B cell (primary cell): ENCODE measurements at places on chromosomes 11 and 22.
A peak's percentile ranks its signal among the peaks of the same experiment; 100 is the strongest.

- H3K27ac ChIP-seq = no peak overlapping the region
- H3K36me3 ChIP-seq = no peaks in the 10 kb centered on the region
- DNase-seq = no peak
- H3K4me1 ChIP-seq = no peaks in the 10 kb centered on the region
- H3K4me3 ChIP-seq = no peak overlapping the region
Measured at GRCh38 chr11:92735039-92735438, 234.4 kb upstream of the MTNR1B start.

DNA sequence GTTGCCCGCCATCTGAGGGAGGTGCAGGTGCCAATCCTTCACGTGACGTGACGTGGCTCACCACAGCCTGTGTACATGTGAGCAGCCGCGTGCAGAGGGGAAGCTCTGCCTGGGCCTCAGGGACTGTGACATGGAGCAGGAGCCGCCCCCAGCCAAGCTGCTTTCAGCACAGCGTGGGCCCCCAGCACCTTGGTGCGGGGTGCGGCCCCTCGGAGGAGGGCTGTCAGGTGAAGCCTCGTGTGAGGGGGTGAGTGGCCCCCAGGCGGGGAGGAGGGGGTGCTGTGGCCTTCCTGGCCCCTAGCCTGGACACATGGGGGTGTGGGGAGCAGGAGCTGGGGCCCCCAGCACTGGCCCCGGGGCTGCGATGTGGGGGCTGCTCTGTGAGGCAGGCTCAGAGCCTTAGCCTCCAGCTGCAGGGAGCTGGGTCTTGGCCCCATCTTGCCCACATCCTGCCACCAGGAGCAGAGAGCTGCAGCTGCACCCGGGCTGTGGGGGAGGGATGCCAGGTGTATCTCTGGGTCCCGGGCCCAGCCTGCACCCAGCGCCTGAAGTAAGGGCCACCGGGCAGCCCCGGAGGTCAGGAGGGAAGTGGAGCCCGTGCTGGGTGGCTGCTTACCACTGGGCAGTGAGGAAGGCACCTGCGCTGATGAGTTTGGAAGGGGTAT, at the start of gene ADORA2A:
ADORA2A (plus strand) TSS at position 100 of the 665 bp plus-strand sequence. CDS start 5,806 bp downstream, outside the sequence.
- H3K36me3 ChIP-seq = no peaks in the 10 kb centered on the region
- peaks cover 87% of the 10 kb centered on the region for H3K4me1 ChIP-seq
- H3K27me3 ChIP-seq = peaks cover under 1% of the 10 kb centered on the region
- peak within 1 kb of the TSS; percentile 99 for H3K27ac ChIP-seq
- H3K4me3 ChIP-seq = peak within 1 kb of the TSS; percentile 65

DNA sequence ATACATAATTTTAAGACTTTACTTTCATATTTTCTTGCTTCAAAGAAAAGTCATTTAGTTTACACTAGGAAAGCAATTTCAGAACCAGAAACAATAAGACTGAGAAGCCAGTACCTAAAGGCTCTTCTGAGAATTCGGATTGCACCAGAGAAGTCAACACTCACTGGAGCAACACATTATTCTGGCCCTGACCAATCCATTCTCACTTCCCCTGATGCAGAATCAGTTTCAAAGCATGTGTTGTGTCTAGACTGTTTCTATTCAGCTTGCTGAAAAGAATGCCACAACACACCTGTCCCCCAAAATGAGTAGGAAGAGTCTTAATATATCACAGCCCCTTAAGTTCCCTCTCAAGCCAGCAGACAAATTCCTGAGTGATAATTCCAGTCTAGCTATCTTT, 1074.3 kb upstream of the TENM4 start:
- no peak for DNase-seq
- no peak overlapping the region for H3K4me3 ChIP-seq
- no peaks in the 10 kb centered on the region for H3K4me1 ChIP-seq

- no peak overlapping the region for H3K4me3 ChIP-seq
- no peak overlapping the region for H3K27ac ChIP-seq
- no peaks in the 10 kb centered on the region for H3K4me1 ChIP-seq
- no peaks in the 10 kb centered on the region for H3K36me3 ChIP-seq
Measured at GRCh38 chr11:41779401-41779960, 320.0 kb upstream of the LRRC4C start.

DNA sequence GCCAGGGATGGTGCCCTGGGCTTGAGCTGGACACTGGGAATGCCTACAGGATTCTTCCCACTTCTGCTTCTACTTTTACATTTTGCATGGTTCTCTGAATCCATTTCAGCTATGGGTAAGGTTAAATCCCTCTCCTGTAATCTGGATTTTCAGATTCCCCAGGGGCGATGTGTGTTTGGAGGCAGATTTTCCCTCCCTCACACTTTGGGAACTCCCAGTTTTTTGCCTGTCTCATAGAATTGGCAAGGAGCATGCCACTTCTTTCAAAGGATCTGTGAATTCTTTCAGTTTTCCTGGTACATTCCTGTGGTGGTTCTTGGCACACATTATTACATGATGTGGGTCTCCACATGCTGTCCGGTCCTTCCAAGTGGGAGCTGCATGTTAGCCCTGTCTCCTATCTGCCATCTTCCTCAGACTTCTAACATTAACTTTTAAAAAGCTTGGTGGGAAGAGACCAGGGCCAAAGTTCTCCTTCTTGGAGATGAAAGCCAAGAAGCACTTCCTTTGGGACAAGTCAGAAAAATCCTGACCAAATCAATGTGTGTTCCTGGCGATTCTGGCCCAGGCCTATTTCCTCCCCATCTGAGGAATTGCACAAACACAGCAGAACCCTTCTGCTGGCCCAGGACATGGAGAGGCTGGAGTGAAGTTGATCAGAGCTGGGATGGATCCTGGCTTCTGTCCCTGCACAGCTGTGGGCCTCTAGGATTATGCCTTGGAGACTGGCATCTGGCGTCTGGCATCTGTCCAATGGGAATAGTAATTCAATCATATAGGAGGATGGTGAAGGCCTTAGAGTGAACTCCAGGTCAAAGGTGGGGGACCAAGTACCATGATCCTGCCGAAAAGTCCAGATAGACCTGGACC, 5.4 kb upstream of the APOL2 start:
- DNase-seq = no peak
- H3K4me1 ChIP-seq = peaks cover 3% of the 10 kb centered on the region
- no peaks in the 10 kb centered on the region for H3K27me3 ChIP-seq
- H3K27ac ChIP-seq = no peak overlapping the region

DNA sequence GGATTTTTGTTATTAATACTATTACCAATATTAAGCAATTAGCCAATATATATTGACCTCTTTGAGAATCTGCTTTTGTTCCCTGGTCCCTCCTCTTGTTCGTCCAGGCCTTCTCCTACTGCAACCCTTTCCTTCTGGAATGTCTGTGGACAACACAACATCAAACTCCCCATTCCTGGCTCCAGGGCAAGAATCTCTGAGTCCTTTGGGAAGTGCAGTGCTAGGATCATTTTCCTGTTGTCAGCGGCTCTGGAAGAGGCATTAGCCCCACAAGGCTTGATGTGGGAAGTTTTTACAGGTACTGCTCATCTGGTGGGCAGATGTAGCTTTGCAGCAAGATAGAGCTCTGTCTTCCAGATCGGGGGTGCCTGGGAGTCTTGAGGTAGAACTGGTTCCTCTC, 74.3 kb downstream of the RPUSD4 start:
- no peaks in the 10 kb centered on the region for H3K27me3 ChIP-seq
- H3K36me3 ChIP-seq = no peaks in the 10 kb centered on the region
- no peak overlapping the region for H3K27ac ChIP-seq
- no peak for DNase-seq
- no peaks in the 10 kb centered on the region for H3K4me1 ChIP-seq

GRCh38 chr11:131877246-131877942, 507.0 kb downstream of the NTM start:
- no peaks in the 10 kb centered on the region for H3K36me3 ChIP-seq
- H3K27ac ChIP-seq = no peak overlapping the region
- no peaks in the 10 kb centered on the region for H3K4me1 ChIP-seq
- no peaks in the 10 kb centered on the region for H3K27me3 ChIP-seq
- no peak overlapping the region for H3K4me3 ChIP-seq

GRCh38 chr22:24099666-24100065, 81.6 kb upstream of the SUSD2 start:
- no peaks in the 10 kb centered on the region for H3K27me3 ChIP-seq
- H3K4me1 ChIP-seq = no peaks in the 10 kb centered on the region
- peaks cover 42% of the 10 kb centered on the region for H3K36me3 ChIP-seq
- H3K27ac ChIP-seq = no peak overlapping the region
- DNase-seq = no peak

DNA sequence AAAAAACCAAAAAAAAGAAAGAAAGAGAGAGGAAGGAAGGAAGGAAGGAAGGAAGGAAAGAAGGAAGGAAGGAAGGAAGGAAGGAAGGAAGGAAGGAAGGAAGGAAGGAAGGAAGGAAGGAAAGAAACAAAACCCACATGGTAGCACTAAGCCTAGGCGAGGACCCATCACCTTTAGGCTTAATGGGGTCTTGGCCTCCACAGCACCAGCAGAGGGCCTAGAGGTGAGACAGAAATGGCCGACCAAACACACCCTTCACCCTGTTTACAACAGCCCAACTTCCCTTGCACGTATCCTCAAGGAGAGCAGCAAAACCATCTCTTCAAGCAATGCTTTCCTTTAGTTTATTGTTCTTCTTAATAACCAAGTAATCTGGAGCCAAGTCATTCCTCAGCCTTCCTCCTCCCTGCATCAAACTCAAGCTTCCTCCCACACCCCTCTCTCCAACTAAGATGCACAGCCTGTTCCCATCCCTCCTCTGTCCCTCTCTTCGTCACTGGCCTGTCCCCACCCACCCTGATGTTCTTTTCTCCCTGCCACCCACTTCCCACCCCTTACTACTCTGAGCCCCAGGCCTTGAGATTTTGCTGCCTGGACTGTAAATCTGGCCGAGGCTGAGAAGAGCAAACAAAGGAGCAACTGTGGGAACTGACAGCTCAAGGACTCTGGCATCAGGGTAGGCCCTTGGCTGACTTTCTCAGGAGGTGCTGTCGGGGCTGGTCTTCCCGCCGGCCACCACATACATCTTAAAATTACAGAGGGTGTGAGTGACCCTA, 26.0 kb downstream of the POU2AF1 start:
- peaks cover 71% of the 10 kb centered on the region for H3K36me3 ChIP-seq
- H3K4me1 ChIP-seq = peaks cover 24% of the 10 kb centered on the region
- no peaks in the 10 kb centered on the region for H3K27me3 ChIP-seq

DNA sequence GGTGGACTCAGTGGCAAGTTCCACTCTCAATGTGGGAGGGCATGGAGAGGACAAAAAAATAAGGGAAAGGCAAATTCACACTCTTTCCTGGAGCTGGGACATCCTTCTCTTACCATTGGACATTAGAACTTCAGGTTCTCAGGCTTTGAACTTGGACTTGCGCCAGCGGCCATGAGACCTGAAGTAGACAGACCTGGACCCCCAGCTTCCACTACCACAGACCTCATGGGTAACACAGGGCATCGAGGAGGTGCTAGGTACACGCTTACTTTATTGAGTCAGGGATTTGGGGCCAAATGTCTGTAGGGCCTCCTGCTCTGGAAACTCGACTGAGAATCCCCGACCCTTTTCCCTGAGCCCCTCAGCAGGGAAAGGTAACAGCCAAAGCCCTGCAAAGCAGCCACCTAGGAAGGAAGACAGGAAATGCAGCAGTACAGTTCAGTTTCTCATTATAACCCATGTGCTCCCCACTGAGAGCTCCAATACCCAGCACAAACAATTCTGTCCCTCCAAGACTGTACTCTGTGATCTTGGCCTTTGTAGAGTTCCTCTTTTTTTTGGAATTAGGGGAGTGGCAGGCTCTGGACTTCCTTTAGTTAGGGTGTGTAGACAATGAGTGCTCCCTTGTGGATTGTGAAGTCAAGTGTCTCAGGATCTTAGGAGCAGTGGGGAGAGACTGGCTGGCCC, 5.7 kb downstream of the CHRNA10 start:
- no peak overlapping the region for H3K27ac ChIP-seq
- no peak overlapping the region for H3K4me3 ChIP-seq
- DNase-seq = no peak
- H3K36me3 ChIP-seq = no peaks in the 10 kb centered on the region
- no peaks in the 10 kb centered on the region for H3K4me1 ChIP-seq

- no peak overlapping the region for H3K27ac ChIP-seq
- no peak overlapping the region for H3K4me3 ChIP-seq
- DNase-seq = no peak
- H3K36me3 ChIP-seq = no peaks in the 10 kb centered on the region
Measured at GRCh38 chr11:107757661-107758060, 45.8 kb upstream of the SLN start.

- H3K4me1 ChIP-seq = peaks cover 81% of the 10 kb centered on the region
- peak; percentile 50 for DNase-seq
- peaks cover 28% of the 10 kb centered on the region for H3K27me3 ChIP-seq
- no peak overlapping the region for H3K27ac ChIP-seq
Measured at GRCh38 chr22:50305923-50306566, 1.4 kb downstream of the PLXNB2 start.

GRCh38 chr11:121157756-121158155, 56.7 kb downstream of the TECTA start:
- H3K27ac ChIP-seq = no peak overlapping the region
- H3K36me3 ChIP-seq = no peaks in the 10 kb centered on the region
- no peaks in the 10 kb centered on the region for H3K27me3 ChIP-seq
- no peak for DNase-seq
